Tibial artery (tissue), 4 donors: ENCODE measurements at places on chromosomes 7 and 10.

GRCh38 chr7:30178748-30179436 is 44.1 kb downstream of the MTURN start:
- no peaks in the 10 kb centered on the region for H3K27me3 ChIP-seq
- no peaks in the 10 kb centered on the region for H3K36me3 ChIP-seq
- DNase-seq = no peak
- no peaks in the 10 kb centered on the region for H3K4me1 ChIP-seq
- no peak overlapping the region for H3K27ac ChIP-seq

- H3K4me1 ChIP-seq = no peaks in the 10 kb centered on the region
- H3K4me3 ChIP-seq = no peak overlapping the region
- no peaks in the 10 kb centered on the region for H3K27me3 ChIP-seq
- DNase-seq = no peak
- no peaks in the 10 kb centered on the region for H3K36me3 ChIP-seq
Observed at GRCh38 chr10:104548090-104548489, 93.0 kb upstream of the SORCS3 start.

- H3K27ac ChIP-seq = no peak overlapping the region
- no peaks in the 10 kb centered on the region for H3K4me1 ChIP-seq
- DNase-seq = peak; percentile 82
- H3K27me3 ChIP-seq = no peaks in the 10 kb centered on the region
- H3K36me3 ChIP-seq = no peaks in the 10 kb centered on the region
Observed at GRCh38 chr7:47945261-47946015, 2.8 kb downstream of the PKD1L1 start.

- peaks cover 34% of the 10 kb centered on the region for H3K36me3 ChIP-seq
- H3K27me3 ChIP-seq = no peaks in the 10 kb centered on the region
- H3K4me3 ChIP-seq = no peak overlapping the region
- no peaks in the 10 kb centered on the region for H3K4me1 ChIP-seq
- no peak overlapping the region for H3K27ac ChIP-seq
Observed at GRCh38 chr7:105622106-105622731, 40.9 kb upstream of the EFCAB10 start.

- no peak for DNase-seq
- H3K36me3 ChIP-seq = peaks cover 39% of the 10 kb centered on the region
- H3K27me3 ChIP-seq = no peaks in the 10 kb centered on the region
- no peak overlapping the region for H3K4me3 ChIP-seq
Observed at GRCh38 chr7:98294798-98295382, 13.4 kb downstream of the BRI3 start.

DNA sequence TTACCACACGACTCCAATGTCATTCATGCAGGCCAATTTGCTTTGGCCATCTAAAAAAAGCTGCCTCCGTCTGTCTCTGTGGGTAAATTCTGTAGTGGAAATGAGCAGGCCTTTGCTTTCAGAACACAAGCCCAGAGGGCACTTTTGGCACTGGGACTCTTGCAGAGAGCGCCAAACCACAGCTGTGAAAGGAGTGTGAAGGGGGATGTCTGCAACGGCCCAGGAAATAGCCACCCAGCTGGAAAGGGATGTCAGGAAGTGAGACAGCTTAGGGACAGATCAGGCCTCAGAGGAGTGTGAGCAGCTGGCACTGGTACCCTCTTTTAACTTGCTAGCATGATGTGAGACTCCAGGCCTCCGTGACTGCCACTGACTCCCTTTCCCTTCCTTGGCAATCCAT is 152.4 kb downstream of the DKK1 start:
- no peak overlapping the region for H3K4me3 ChIP-seq
- peak; percentile 65 for DNase-seq
- no peaks in the 10 kb centered on the region for H3K4me1 ChIP-seq
- H3K36me3 ChIP-seq = no peaks in the 10 kb centered on the region
- no peaks in the 10 kb centered on the region for H3K27me3 ChIP-seq

DNA sequence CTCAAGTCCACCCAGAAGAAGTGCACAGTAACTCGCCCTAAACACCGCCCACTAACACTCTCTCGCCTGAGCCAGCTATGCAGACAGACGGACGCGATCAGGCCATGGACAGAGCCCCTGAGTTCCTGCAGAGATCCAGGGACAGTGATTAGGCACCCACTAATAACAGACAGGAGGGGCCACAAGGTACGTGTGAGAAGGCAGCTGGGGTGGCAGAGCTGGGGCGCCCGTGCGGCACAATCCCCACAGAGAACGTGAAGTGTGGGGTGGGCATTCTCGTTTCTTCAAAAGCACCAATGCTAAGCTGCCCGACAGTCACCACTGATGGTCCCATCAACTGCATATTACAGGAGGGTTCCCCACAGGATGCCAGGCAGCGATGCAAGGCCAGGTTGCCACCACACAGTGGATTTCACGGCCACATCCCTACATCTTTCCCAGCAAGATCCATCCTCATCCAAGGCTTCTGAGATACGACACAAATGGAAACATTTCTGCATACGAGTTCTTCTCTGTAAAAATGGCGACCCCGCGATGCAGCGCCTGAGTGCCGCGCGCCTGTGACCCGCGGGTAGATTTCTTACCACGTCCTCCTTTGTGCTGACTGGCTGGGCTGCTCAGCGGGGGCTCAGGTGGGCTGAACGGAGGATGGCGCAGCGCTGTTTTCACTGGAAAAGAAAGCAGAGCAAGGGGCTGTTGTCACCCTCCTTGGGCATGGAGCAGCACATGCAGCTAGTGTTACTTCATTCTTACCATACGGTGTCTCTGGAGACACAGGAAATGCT is 237.5 kb downstream of the TNS3 start:
- H3K27ac ChIP-seq = no peak overlapping the region
- DNase-seq = no peak
- H3K36me3 ChIP-seq = peaks cover 23% of the 10 kb centered on the region
- no peaks in the 10 kb centered on the region for H3K4me1 ChIP-seq
- H3K4me3 ChIP-seq = no peak overlapping the region

GRCh38 chr10:58064714-58065528 is 202.8 kb downstream of the IPMK start:
- no peak for DNase-seq
- no peak overlapping the region for H3K27ac ChIP-seq
- H3K4me1 ChIP-seq = no peaks in the 10 kb centered on the region
- H3K4me3 ChIP-seq = no peak overlapping the region
- no peaks in the 10 kb centered on the region for H3K36me3 ChIP-seq

- H3K36me3 ChIP-seq = no peaks in the 10 kb centered on the region
- H3K4me3 ChIP-seq = no peak overlapping the region
- no peaks in the 10 kb centered on the region for H3K4me1 ChIP-seq
- no peaks in the 10 kb centered on the region for H3K27me3 ChIP-seq
- H3K27ac ChIP-seq = no peak overlapping the region
- DNase-seq = no peak
Observed at GRCh38 chr10:122864901-122865300, 14.5 kb downstream of the FAM24B start.

GRCh38 chr7:86939197-86939814 is 120.1 kb downstream of the ELAPOR2 start:
- DNase-seq = peak; percentile 35
- H3K27me3 ChIP-seq = no peaks in the 10 kb centered on the region

- peaks cover 18% of the 10 kb centered on the region for H3K4me1 ChIP-seq
- H3K36me3 ChIP-seq = no peaks in the 10 kb centered on the region
- H3K27ac ChIP-seq = peak overlapping the region; percentile 54
- H3K4me3 ChIP-seq = no peak overlapping the region
Observed at GRCh38 chr10:60430017-60430416, 40.3 kb upstream of the ANK3 start.

GRCh38 chr10:62842983-62843382 is 26.8 kb upstream of the EGR2 start:
- H3K27ac ChIP-seq = no peak overlapping the region
- H3K4me3 ChIP-seq = no peak overlapping the region
- no peak for DNase-seq
- H3K4me1 ChIP-seq = no peaks in the 10 kb centered on the region
- peaks cover 2% of the 10 kb centered on the region for H3K27me3 ChIP-seq

DNA sequence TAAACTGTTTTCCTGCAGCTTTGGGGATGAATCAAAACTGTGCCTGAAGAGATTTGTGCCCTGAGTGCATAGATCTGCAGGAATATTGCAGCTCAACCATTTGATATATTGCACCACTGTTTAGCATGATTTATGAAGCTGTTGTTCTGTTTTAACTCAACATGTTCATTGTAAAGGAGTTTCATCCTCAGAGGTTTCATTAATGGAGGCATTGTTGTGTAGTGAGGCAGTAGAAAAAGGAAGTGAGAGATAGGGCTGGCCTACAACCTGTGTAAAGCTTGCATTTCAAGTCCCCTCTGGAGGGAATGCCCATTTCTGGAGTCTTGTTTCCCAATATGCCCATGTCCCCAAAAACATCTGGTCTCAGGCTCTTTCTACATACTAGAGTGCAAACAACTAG is 67.5 kb downstream of the DNAJC12 start:
- no peak overlapping the region for H3K4me3 ChIP-seq
- DNase-seq = no peak
- no peaks in the 10 kb centered on the region for H3K4me1 ChIP-seq
- H3K36me3 ChIP-seq = no peaks in the 10 kb centered on the region
- H3K27me3 ChIP-seq = no peaks in the 10 kb centered on the region

GRCh38 chr10:128624656-128625530 is 498.7 kb upstream of the MKI67 start:
- no peak overlapping the region for H3K4me3 ChIP-seq
- no peaks in the 10 kb centered on the region for H3K27me3 ChIP-seq
- DNase-seq = no peak
- H3K36me3 ChIP-seq = no peaks in the 10 kb centered on the region
- H3K27ac ChIP-seq = no peak overlapping the region

DNA sequence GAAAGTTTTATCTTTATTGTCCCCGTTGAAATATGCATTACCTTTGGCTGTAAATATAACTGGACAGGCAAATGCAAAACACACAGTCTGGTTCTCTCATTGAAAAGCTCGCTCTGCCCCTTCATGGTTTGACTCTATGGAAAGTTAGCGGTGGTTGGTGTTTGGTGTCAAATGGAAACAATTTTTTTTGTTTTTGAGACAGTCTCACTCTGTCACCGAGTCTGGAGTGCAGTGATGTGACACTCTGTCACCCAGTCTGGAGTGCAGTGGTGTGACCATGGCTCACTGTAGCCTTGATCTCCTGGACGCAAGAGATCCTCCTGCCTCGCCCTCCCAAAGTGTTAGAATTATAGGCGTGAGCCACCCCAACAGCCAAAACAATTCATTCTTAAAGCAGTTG is 149.7 kb downstream of the LRRC4 start:
- no peak for DNase-seq
- no peaks in the 10 kb centered on the region for H3K36me3 ChIP-seq
- H3K27me3 ChIP-seq = no peaks in the 10 kb centered on the region
- no peak overlapping the region for H3K27ac ChIP-seq

GRCh38 chr7:15891151-15891881 is 204.8 kb upstream of the MEOX2 start:
- H3K4me1 ChIP-seq = peaks cover 7% of the 10 kb centered on the region
- H3K27me3 ChIP-seq = no peaks in the 10 kb centered on the region
- no peaks in the 10 kb centered on the region for H3K36me3 ChIP-seq
- no peak overlapping the region for H3K4me3 ChIP-seq
- H3K27ac ChIP-seq = no peak overlapping the region
- DNase-seq = no peak

GRCh38 chr7:116948934-116949333 is 4.4 kb upstream of the ST7 start:
- no peak for DNase-seq
- H3K4me3 ChIP-seq = no peak overlapping the region
- H3K27me3 ChIP-seq = no peaks in the 10 kb centered on the region
- H3K27ac ChIP-seq = no peak overlapping the region
- H3K4me1 ChIP-seq = peaks cover 26% of the 10 kb centered on the region

- no peaks in the 10 kb centered on the region for H3K27me3 ChIP-seq
- H3K4me1 ChIP-seq = peaks cover 54% of the 10 kb centered on the region
- H3K36me3 ChIP-seq = no peaks in the 10 kb centered on the region
- H3K27ac ChIP-seq = peak overlapping the region; percentile 96
- H3K4me3 ChIP-seq = no peak overlapping the region
- DNase-seq = no peak
Observed at GRCh38 chr10:29880856-29881255, 178.5 kb downstream of the JCAD start.

DNA sequence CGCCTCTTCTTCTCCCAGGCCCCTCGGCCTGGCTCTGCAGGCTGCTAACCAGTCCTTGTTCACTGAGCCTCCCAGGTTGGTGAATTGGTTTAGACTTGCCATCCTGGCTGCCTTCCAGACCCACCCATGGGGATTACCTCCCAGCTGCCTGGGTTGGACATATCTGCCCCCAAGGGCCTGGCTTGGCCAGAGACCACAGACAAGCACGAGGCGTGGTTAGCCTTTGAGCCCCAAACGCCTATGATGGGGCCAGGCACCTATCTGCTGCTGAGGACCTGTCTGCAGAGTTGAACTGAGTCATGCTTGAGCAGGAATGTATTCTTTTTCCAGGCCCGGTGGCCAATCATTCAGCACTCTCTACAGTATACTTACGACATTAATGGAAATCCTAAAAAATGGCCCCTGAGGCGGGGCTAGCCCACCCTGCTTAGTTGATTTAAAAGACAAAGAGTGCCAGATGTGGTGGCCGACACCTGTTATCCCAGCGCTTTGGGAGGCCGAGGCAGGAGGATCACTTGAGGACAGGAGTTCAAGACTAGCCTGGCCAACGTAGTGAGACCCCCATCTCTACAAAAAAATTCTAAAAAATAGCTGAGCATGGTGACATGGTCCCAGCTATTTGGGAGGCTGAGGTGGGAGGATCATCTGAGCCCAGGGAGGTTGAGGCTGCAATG is 361.5 kb downstream of the FRMD4A start:
- no peak for DNase-seq
- H3K27me3 ChIP-seq = no peaks in the 10 kb centered on the region
- peaks cover 58% of the 10 kb centered on the region for H3K4me1 ChIP-seq
- H3K36me3 ChIP-seq = no peaks in the 10 kb centered on the region
- no peak overlapping the region for H3K4me3 ChIP-seq

GRCh38 chr7:26782501-26782900 is 81.9 kb downstream of the SKAP2 start:
- no peak overlapping the region for H3K4me3 ChIP-seq
- no peak for DNase-seq
- H3K27ac ChIP-seq = no peak overlapping the region
- no peaks in the 10 kb centered on the region for H3K27me3 ChIP-seq

- no peak for DNase-seq
- no peak overlapping the region for H3K27ac ChIP-seq
- no peaks in the 10 kb centered on the region for H3K27me3 ChIP-seq
- H3K36me3 ChIP-seq = no peaks in the 10 kb centered on the region
- no peak overlapping the region for H3K4me3 ChIP-seq
- no peaks in the 10 kb centered on the region for H3K4me1 ChIP-seq
Observed at GRCh38 chr7:64183126-64183742, 23.8 kb upstream of the ZNF735 start.
